ENCODE measurements at places on chromosomes 2 and 18.
A peak's percentile ranks its signal among the peaks of the same experiment; 100 is the strongest.

GRCh38 chr2:215136669-215137328 is 1.6 kb downstream of the ABCA12 start:
- H3K27ac ChIP-seq: no peak overlapping the region
- DNase-seq: no peak
- H3K36me3 ChIP-seq: no peaks in the 10 kb centered on the region
- H3K27me3 ChIP-seq: peaks cover 3% of the 10 kb centered on the region

DNA sequence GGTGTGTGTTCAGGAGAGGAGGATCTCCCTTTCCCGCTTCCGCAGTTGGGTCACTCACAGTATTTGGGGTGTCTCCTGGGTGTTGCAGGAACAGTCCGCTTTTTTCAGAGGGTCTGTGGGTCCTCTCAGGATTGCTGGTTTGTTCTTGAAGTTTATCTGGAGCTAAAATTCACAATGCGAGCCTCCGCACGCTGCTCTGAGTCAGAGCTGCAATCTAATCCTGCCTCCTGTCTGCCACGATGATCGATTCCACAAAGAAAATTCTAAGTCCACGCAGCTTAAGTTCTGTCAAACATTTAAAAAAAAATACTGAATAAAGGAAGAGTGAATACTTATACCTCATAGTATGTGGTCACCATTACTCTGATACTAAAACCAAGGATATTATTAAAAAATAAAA is 76.5 kb downstream of the RAD51AP2 start:
- H3K4me1 ChIP-seq: no peaks in the 10 kb centered on the region
- DNase-seq: no peak
- H3K4me3 ChIP-seq: no peak overlapping the region
- no peaks in the 10 kb centered on the region for H3K36me3 ChIP-seq
- H3K27me3 ChIP-seq: no peaks in the 10 kb centered on the region

GRCh38 chr2:126449677-126450076 is 206.3 kb upstream of the GYPC start:
- H3K36me3 ChIP-seq: no peaks in the 10 kb centered on the region
- no peaks in the 10 kb centered on the region for H3K27me3 ChIP-seq
- no peak overlapping the region for H3K4me3 ChIP-seq
- H3K27ac ChIP-seq: no peak overlapping the region

DNA sequence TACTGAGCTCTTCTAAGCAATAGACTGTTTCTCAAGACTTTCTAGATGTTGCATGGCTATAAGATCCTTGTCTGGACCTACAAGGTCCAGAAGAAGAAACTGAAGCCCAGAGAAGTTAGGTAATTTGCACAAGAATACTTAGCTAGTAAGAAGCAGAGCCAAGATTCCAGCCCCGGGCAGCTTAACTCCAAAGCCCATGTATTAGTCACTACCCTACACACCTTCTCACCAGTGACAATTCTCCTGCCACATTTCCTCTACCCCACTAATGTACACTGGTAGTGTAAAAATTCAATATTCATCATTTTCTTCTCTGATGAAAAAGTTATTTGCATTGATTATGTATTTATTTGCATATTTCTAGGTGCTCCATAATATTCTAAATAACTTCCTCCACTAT is 95.5 kb upstream of the CREB1 start:
- H3K4me3 ChIP-seq: no peak overlapping the region
- no peaks in the 10 kb centered on the region for H3K4me1 ChIP-seq
- no peak overlapping the region for H3K27ac ChIP-seq
- DNase-seq: no peak

GRCh38 chr2:134134827-134135226 is 119.0 kb upstream of the MGAT5 start:
- no peak overlapping the region for H3K4me3 ChIP-seq
- no peak for DNase-seq
- no peaks in the 10 kb centered on the region for H3K27me3 ChIP-seq
- peaks cover 5% of the 10 kb centered on the region for H3K36me3 ChIP-seq
- no peak overlapping the region for H3K27ac ChIP-seq

GRCh38 chr2:2850218-2850755 is 519.2 kb upstream of the MYT1L start:
- no peaks in the 10 kb centered on the region for H3K27me3 ChIP-seq
- no peak overlapping the region for H3K4me3 ChIP-seq
- H3K36me3 ChIP-seq: no peaks in the 10 kb centered on the region
- H3K4me1 ChIP-seq: no peaks in the 10 kb centered on the region
- H3K27ac ChIP-seq: no peak overlapping the region

- no peak for DNase-seq
- no peak overlapping the region for H3K4me3 ChIP-seq
- H3K36me3 ChIP-seq: no peaks in the 10 kb centered on the region
- no peaks in the 10 kb centered on the region for H3K4me1 ChIP-seq
- H3K27me3 ChIP-seq: no peaks in the 10 kb centered on the region
These were observed 1113.1 kb upstream of the NRXN1 start for GRCh38 chr2:52145005-52145404.

DNA sequence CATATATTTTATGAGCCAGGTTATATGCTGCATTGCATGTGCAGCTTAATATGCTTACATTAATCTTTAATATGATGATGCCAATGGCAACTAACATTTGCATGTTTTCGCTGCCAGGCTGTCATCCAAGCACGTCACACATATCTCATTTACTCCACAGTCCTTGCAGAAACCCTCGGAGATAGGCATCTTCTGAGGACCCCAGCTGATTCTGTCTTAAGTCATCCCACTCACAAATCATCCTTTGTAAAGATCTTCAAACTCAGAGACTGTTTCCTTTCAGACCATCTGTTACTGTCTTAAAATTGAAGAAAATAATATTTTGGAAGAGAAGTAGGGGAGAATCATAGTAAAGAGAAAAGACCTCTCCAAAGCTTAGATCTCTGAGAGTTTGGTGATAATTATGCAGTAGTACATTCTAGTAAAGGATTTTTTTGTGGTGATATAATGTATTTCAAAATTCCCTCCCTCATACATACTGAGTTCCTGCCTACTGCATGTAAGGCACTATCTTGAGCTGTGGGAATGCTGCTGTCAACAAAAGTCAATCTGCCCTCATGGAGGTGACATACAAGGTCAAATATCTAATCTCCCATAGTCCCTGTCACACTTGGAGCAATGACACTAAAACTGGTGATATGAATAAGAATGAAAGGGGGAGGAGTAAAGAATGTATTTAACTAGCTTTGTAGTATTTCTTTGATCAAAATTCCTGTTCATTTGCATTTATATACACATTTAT is 11.0 kb downstream of the ITGA4 start:
- no peak for DNase-seq
- H3K36me3 ChIP-seq: peaks cover 26% of the 10 kb centered on the region
- H3K4me3 ChIP-seq: no peak overlapping the region
- no peaks in the 10 kb centered on the region for H3K27me3 ChIP-seq
- H3K27ac ChIP-seq: peak overlapping the region; percentile 58
- H3K4me1 ChIP-seq: peaks cover 69% of the 10 kb centered on the region

GRCh38 chr2:171880774-171881173 is 13.3 kb downstream of the SLC25A12 start:
- H3K4me1 ChIP-seq: no peaks in the 10 kb centered on the region
- DNase-seq: no peak
- no peaks in the 10 kb centered on the region for H3K27me3 ChIP-seq
- no peaks in the 10 kb centered on the region for H3K36me3 ChIP-seq
- H3K27ac ChIP-seq: no peak overlapping the region

- no peak overlapping the region for H3K27ac ChIP-seq
- H3K4me3 ChIP-seq: no peak overlapping the region
- no peaks in the 10 kb centered on the region for H3K27me3 ChIP-seq
- no peaks in the 10 kb centered on the region for H3K4me1 ChIP-seq
- no peak for DNase-seq
- no peaks in the 10 kb centered on the region for H3K36me3 ChIP-seq
These were observed 61.7 kb upstream of the MYL1 start for GRCh38 chr2:210376694-210377093.

GRCh38 chr2:240238786-240239185 is 98.3 kb upstream of the OTOS start:
- DNase-seq: no peak
- no peaks in the 10 kb centered on the region for H3K27me3 ChIP-seq
- no peaks in the 10 kb centered on the region for H3K4me1 ChIP-seq
- no peak overlapping the region for H3K4me3 ChIP-seq
- no peaks in the 10 kb centered on the region for H3K36me3 ChIP-seq
- H3K27ac ChIP-seq: no peak overlapping the region

DNA sequence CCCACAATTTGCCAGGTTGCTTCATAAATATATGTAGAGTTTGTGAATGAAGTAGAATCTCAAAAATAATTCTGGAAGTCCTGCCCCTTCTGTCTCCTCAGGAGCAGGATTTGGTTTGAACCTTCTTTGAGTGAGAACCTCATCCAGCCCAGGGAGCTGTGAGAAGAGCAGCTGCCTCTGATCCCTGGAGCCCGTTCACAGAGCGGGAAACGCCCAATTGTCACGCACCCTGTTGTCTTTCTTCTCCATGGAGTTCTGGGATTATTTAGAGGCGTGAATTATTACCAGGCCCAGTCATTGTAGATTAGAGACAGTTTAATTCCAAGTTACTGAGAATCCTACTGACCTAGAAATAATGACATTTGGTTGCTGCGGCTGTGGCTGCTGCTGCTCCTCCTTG is 66.1 kb downstream of the TPO start:
- no peak overlapping the region for H3K27ac ChIP-seq
- no peak for DNase-seq
- H3K4me3 ChIP-seq: no peak overlapping the region
- no peaks in the 10 kb centered on the region for H3K36me3 ChIP-seq

- H3K27me3 ChIP-seq: no peaks in the 10 kb centered on the region
- no peak overlapping the region for H3K4me3 ChIP-seq
- H3K36me3 ChIP-seq: no peaks in the 10 kb centered on the region
- H3K27ac ChIP-seq: no peak overlapping the region
- H3K4me1 ChIP-seq: no peaks in the 10 kb centered on the region
These were observed 18.8 kb upstream of the TNS1 start for GRCh38 chr2:218021536-218022071.

GRCh38 chr2:188378371-188378950 is 86.8 kb downstream of the GULP1 start:
- no peaks in the 10 kb centered on the region for H3K27me3 ChIP-seq
- no peaks in the 10 kb centered on the region for H3K4me1 ChIP-seq
- no peak overlapping the region for H3K4me3 ChIP-seq
- no peak for DNase-seq
- H3K36me3 ChIP-seq: no peaks in the 10 kb centered on the region

DNA sequence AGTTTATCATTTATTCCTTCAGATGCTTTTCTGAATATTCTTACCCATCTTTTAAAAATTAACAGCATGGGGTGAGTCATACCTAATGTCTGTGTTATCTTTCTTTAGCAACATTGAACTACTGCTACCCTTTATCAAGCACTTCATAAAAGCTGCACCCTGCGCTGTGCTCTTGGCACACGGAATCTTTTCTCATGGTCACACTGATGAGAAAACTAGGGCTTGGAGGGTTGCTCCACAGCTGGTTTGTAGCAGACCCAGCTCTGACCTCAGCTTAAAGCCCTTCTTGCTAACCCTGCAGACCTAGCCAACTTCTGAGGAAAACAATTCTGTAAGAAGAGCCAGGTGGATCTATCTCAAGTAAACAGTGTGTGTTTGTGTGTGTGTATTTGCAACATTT is 106.3 kb downstream of the RNF144A start:
- H3K27me3 ChIP-seq: no peaks in the 10 kb centered on the region
- peaks cover 20% of the 10 kb centered on the region for H3K36me3 ChIP-seq
- no peaks in the 10 kb centered on the region for H3K4me1 ChIP-seq
- no peak overlapping the region for H3K27ac ChIP-seq
- DNase-seq: no peak
- H3K4me3 ChIP-seq: no peak overlapping the region

- no peak overlapping the region for H3K27ac ChIP-seq
- no peaks in the 10 kb centered on the region for H3K36me3 ChIP-seq
- peaks cover 24% of the 10 kb centered on the region for H3K4me1 ChIP-seq
These were observed 15.4 kb downstream of the UBE2F start for GRCh38 chr2:237982039-237982725.

GRCh38 chr18:67035026-67035425 is 431.1 kb upstream of the CDH19 start:
- no peak for DNase-seq
- no peaks in the 10 kb centered on the region for H3K4me1 ChIP-seq
- H3K27ac ChIP-seq: no peak overlapping the region
- H3K36me3 ChIP-seq: no peaks in the 10 kb centered on the region

DNA sequence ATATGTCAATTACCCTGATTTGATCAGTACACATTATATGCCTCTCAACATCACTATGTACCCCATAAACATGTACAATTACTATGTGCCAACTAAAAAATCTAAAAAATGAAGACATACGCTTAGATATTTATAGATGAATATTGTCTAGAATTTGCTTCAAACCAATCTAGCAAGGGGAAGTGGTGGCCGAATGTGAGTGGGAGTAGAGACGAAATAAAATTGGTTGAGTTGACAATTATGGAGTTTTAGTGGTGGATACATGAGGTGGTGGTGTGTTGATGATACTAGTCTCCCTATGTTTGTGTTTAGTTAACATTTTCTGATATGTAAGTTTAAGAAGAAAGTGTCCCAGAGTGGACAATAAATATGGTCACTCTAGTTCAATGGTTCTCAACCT is 49.0 kb downstream of the SDC1 start:
- H3K27ac ChIP-seq: no peak overlapping the region
- no peak for DNase-seq
- H3K4me3 ChIP-seq: no peak overlapping the region
- no peaks in the 10 kb centered on the region for H3K4me1 ChIP-seq
